PC-3 (cell line): ENCODE measurements at places on chromosomes 7 and 10. TPM values are rescaled to one million over a fixed set of nuclear protein-coding genes. Genes with fewer than 3 reads are reported as not detected.
A peak's percentile ranks its signal among the peaks of the same experiment; 100 is the strongest.

DNA sequence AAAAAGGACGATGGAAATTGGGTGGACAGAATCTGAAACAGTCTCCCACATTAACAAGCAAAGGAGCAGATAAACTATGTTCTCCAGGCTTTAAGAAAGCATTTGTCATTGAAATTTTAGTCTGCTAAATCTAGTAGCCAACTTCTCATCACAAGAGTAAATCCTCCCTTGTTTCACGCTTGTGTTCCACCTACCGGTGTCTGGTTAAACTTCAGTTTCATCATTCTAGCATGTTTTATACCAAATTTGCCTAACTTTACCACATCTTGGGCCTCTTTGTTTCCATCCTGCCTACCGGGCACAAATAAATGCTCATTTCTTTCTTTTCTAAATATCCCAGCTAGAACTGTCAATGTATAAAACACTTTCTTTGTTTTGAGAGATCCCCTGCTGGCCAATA, 5.8 kb downstream of the LIPA start:
- no peak for DNase-seq

- peak; percentile 19 for DNase-seq
Observed at GRCh38 chr7:76225379-76225778, 23.7 kb downstream of the SRRM3 start.

GRCh38 chr10:75398692-75399460, 2.7 kb downstream of the ZNF503 start:
- peak; percentile 71 for DNase-seq

DNA sequence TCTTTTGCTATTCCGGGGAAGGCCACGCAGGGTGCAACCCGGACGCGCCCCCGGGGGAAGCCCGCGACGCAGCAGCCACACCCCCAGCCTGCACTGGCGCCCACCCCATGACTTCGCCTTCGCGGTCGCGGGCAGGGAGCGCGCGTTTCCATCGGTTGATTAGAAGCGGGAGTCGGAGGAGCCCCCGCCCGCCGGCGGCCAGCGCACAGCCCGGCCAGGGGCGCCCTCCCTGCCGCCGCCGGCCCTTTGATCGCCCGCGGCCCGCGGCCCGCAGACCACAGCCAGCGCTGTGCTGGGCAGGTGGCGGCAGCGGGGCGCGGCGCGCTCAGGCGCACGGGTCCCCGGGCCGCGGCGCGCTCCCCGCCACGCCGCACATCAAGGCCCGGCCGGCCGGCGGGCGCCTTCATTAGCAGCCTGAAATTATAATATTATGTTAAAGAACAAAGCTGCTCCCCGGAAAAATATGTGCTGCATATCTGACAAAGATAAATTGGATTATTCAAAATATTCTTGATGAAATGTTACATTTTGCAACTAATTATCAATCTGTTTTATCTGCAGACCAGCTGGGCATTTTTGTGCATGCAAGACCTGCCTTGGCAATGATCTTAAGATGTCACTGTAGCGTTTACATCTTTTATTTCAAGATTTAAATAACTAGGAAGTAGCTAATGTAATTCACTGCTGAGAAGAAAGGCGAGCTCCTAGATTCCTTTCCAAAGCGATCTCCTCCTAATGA, 160.7 kb upstream of the MKI67 start:
- no peak for DNase-seq

DNA sequence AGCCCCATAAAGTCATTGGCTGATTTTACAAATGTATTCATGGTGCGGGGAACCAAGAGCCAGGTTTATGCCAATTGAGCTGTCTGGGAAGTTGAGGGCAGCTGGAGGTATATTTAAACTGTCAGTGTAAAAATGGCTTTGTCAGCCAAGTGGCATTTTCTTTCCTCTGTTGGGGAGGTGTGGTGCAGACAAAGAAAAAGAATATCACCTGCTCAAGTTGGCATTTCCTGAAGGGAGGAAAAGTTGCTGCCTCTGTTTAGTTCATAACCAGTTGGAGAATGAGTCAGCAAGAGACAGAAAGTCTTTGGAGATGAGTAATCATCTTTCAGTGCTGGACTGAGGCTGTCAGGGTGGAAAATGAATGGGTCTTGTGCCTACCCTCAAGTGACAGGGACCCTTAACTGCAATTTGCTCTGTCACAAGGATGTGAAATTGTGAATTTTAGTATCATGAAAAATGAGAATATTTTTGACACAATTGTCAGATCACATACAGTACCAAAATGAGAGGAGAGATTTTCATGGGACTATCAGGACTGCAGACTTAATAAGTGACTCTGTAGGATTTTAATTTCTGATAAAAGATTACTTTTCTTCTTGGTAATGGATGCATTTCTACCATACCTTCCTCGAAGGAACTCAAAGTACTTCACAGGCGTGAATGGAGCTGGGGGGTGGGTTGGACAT, 137.3 kb downstream of the ANLN start:
- DNase-seq: peak; percentile 88

- peak; percentile 52 for DNase-seq
Observed at GRCh38 chr7:157570531-157571200, 233.9 kb downstream of the DNAJB6 start.

- DNase-seq: no peak
Observed at GRCh38 chr7:99406557-99406956, 1.8 kb downstream of the PDAP1 start.

- peak; percentile 65 for DNase-seq
Observed at GRCh38 chr7:142745091-142745635, 4.1 kb upstream of the PRSS1 start.

- DNase-seq: no peak
Observed at GRCh38 chr7:118863966-118864365, 639.5 kb downstream of the ANKRD7 start.

DNA sequence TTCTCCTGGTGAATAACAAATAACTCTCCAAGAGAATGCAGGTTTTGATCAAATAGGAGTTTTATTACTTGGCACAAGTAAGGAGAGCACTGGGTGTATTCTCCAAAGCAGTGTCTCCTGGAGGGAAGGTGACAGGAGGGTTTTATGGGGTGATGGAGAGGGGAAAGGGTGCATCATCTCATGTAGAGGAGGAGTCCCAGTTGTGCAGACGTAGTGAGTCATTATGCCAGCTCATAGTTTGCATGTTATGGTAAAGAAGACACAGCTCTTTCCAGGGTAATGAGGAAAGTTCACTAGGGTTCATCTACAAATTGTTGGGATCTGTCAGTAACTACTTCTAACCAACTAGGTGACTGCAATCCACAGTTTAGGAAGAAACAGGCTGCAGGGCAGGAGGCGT, 347.9 kb upstream of the MEOX2 start:
- peak; percentile 27 for DNase-seq

- DNase-seq: no peak
Observed at GRCh38 chr7:4080954-4081353, 601.1 kb upstream of the FOXK1 start.

OPN1SW gene
- not detected in 2 replicates for total RNA-seq

SFTPD gene
- total RNA-seq: not detected in 2 replicates

ADCYAP1R1 gene
- not detected in 2 replicates for total RNA-seq
